HEK293T (cell line): ENCODE measurements at places on chromosomes 6 and 20.
A peak's percentile ranks its signal among the peaks of the same experiment; 100 is the strongest.

DNA sequence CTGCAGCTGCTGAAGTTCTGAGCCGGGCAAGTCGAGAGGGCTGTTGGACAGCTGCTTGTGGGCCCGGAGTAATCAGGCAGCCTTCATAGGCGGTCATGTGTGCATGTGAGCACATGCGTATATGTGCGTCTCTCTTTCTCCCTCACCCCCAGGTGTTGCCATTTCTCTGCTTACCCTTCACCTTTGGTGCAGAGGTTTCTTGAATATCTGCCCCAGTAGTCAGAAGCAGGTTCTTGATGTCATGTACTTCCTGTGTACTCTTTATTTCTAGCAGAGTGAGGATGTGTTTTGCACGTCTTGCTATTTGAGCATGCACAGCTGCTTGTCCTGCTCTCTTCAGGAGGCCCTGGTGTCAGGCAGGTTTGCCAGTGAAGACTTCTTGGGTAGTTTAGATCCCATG lies 21.2 kb upstream of the MAPK13 start:
- DNase-seq, result no peak

GRCh38 chr6:5967594-5967993 lies 39.1 kb downstream of the NRN1 start:
- DNase-seq, result no peak

GRCh38 chr20:5608442-5609161 lies 141.6 kb upstream of the SHLD1 start:
- no peak for DNase-seq

DNA sequence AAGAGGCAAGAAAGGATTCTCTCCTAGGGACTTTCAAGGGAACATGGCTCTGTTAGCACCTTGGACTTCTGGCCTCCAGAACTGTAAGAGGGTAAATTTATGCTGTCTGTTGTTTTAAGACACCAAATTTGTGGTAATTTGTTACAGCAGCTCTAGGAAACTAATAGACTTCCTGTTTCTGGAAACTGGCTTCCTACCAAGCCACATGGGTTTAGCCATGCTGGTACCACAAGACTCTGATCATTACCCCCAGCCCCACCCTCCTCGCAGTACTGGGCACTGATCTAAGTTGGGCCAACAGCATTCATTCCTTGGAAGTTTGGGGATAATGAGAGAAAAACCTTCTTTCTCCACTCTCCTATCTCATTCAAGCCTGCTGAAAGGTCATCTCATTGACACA lies 109.5 kb upstream of the SMLR1 start:
- DNase-seq, result no peak

GRCh38 chr6:130961148-130961547 lies 101.9 kb downstream of the EPB41L2 start:
- no peak for DNase-seq

DNA sequence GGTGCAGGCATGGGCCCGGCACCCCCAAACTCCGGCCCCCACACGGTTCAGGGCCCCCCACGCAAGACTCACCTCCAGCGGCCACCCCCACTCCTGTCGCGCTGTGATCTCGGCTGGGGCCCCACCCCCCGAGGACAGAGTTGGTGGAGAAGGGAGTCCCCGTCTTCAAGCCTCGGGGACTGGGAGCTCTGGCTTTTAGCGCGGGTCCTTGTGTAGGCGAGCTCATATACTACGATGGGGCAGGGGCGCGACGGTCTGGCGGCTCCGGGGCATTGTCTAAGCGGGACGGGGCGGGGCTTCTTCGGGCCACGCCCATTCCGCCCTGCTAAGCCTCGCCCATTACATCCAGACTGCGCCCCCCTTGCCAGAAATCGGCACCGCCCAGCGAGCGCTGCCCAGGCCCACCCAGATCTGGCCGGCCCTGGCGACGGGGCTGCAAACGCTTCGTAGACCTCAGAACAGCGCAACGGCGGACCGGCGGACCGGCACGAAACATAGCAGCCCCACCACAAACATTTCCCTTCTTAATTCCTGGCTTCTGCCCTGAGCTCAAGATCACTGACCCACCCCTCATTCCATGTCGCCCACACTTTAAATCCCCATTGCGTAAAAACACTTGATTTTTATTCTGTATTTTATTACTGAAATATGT lies 1.0 kb upstream of the DDAH2 start:
- DNase-seq, result peak; percentile 91

- DNase-seq, result no peak
These were observed 124.7 kb upstream of the MARCKS start for GRCh38 chr6:113732384-113732966.

GRCh38 chr6:15501826-15502445 lies 160.9 kb downstream of the DTNBP1 start:
- DNase-seq, result no peak

DNA sequence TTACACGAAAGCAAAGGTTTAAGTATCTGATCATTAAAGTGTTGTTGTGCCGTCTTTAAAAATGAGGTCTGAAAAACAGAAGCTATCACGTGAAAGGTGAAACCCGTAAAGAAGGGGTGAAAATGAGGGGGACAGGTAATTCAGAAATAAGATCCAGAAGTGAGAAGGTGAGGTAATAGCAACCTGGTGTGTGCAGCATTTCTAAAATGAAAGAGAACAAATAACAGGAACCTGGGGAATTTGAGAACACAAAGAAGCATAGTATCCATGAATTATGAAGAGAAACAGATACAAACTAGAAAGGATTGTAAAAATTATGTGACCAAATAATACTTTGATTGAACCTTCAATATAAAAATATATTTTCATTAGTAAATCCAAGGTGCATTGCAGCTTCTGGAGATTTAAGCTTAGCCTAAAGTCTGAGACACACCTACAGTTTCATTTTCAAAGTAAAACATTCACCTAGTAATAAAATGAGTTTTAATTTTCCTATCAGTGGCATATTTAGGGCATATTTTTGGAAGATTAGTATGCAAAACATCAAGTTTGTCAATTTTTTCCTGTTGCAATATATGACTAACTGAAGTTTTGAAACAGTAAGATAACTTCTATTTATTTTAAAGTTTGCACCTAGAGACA lies 1.4 kb downstream of the HEY2 start:
- no peak for DNase-seq

GRCh38 chr20:62337558-62338293 lies 29.4 kb downstream of the LAMA5 start:
- no peak for DNase-seq

DNA sequence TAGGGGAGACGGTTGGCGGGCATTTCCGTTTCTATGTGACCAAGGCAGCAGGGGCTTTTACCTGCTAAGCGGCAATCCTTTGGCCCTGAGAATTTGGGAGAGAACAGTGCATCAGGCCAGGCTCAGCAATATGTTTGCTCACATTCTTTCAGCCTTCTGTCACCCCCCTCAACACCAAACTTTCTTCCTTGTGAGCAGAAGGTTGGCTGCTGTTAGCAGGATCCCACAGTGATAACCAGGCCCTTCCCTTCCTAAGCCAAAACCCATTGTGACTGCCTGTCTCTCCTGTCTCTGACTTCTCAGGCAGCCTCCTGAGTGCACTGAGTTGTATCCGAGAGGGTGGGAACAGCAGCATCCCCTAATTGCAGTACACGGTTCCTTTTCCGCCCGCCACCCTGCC lies 43.7 kb downstream of the STK35 start:
- DNase-seq, result no peak

GRCh38 chr6:82735790-82736189 lies 329.9 kb downstream of the UBE3D start:
- DNase-seq, result no peak

GRCh38 chr20:37990571-37991151 lies 42.6 kb downstream of the TTI1 start:
- DNase-seq, result no peak

- no peak for DNase-seq
These were observed 105.0 kb downstream of the PREX1 start for GRCh38 chr20:48722737-48723191.

- no peak for DNase-seq
These were observed 50.5 kb upstream of the BMP6 start for GRCh38 chr6:7675353-7675945.

DNA sequence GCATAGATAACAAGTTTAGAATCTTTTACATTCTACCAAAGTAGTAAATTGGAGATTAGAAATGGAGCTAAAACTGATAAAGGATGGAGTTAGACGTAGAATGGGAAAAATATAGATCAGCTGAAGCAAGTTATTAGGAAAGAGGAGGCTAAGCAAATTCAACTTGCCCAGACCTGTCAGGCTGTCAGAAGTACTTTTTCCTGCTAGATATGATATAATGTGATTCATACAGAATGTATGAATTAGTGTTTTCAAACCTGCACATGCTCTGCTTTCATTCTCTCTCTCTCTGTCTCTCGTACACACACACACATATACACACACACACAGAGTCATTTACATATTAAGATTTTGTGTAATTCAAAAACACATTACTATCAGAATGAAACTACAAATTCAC lies 133.2 kb upstream of the HDGFL1 start:
- DNase-seq, result no peak

DNA sequence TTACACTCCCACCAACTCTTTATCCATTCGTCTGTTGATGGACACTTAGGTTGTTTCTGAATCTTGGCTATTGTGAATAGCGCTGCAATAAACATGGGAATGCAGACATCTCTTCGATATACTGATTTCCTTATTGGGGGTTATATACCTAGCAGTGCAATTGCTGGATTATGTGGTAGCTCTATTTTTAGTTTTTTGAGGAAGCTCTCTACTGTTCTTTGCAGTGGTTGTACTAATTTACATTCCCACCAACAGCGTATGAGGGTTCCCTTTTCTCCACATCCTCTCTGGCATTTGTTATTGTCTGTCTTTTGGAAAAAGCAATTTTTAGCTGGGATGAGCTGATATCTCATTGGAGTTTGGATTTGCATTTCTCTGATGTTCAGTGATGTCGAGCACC lies 4.6 kb upstream of the PFDN4 start:
- no peak for DNase-seq

- DNase-seq, result no peak
These were observed 13.3 kb upstream of the BEND3 start for GRCh38 chr6:107128577-107128976.

DNA sequence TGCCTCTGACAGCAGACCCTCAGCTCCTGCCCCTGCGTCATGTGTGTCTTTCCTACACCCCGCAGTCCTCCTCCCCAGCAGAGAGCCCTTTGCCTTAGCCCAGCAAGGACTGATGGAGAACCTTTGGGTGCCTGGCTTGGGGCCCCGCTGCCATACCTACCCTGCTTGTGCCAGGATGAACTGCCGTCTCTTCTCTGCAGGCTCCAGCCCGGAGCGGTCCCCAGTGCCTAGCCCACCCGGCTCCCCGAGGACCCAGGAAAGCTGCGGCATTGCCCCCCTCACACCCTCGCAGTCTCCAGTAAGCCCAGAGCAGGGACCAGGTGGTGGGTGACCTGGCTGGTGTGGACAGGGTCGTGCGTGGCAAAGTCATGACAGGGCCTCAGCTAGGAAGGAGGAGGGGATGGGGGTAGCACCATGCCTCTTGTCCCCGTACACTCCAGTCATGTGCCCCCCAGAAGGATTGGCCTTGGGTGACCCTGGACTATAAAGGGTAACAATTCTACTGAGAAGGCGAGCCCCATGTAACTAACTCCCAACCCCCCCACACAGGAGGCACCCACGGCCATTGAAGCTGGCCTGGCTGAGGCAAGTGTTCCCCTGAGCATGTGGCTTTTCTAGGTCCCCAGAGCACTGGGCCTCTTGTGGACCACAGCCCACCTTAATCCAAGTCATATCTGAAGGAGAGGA lies 8.3 kb downstream of the HSPA12B start:
- no peak for DNase-seq

- DNase-seq, result no peak
These were observed 179.9 kb downstream of the LRFN2 start for GRCh38 chr6:40407239-40407638.

DNA sequence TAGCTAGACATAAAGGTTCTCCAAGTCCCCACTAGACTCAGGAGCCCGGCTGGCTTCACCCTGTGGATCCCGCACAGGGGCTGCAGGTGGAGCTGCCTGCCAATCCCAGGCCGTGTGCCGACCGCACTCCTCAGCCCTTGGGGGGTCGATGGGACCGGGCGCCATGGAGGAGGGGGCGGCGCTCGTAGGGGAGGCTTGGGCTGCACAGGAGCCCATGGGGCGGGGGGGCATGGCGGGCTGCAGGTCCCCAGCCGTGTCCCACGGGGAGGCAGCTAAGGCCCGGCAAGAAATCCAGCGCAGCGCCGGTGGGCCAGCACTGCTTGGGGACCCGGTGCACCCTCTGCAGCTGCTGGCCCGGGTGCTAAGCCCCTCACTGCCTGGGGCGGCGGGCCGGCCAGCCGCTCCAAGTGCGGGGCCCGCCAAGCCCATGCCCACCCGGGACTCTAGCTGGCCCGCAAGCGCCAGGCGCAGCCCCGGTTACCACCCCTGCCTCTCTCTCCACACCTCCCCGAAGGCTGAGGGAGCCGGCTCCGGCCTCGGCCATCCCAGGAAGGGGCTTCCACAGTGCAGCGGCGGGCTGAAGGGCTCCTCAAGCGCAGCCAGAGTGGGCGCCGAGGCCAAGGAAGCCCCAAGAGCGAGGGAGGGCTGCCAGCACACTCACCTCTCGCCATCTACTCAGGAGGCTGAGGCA lies 26.5 kb upstream of the ID1 start:
- no peak for DNase-seq

DNA sequence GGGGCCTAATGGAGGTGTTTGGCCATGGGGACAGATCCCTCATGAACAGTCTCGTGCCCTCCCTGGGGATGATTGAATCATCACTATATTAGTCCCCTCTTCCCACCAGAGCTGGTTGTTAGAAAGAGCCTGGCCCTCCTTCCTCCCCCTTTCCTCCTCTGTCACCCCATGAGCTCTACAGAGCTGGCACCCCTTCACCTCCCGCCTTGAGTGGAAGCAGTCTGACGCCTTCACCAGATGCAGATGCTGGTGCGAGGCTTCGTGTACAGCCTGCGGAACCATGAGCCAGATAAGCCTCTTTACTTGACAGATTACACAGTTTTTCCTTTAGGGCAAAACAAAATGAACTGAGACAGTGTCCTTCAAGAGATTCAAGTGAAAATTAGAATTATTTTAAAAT lies 74.4 kb upstream of the RIPOR2 start:
- no peak for DNase-seq

- DNase-seq, result no peak
These were observed 3.2 kb downstream of the IYD start for GRCh38 chr6:150372051-150372450.

- no peak for DNase-seq
These were observed 64.3 kb upstream of the SIRPG start for GRCh38 chr20:1721687-1722512.

DNA sequence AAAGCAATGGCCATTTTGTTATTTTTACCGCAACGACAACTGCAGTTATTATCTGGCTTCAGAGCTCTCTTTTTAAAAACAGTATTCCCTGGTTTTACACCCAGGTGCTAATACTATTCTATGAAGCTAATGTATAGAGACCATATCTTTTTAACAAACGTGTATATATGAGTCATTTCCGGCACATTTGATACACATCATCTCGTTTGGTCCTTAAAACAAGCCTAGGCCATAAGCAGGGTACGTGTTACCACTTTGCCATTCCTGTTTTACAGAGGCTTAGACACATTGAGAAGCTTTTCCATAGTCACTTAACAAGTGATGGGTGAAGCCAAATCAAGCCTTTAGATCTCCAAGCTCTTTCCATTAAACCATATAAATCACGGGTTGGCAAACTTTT lies 5.5 kb downstream of the TRAF3IP2 start:
- DNase-seq, result no peak
